Pons (tissue), 1 donor: ENCODE measurements at places on chromosomes 11 and 22.

DNA sequence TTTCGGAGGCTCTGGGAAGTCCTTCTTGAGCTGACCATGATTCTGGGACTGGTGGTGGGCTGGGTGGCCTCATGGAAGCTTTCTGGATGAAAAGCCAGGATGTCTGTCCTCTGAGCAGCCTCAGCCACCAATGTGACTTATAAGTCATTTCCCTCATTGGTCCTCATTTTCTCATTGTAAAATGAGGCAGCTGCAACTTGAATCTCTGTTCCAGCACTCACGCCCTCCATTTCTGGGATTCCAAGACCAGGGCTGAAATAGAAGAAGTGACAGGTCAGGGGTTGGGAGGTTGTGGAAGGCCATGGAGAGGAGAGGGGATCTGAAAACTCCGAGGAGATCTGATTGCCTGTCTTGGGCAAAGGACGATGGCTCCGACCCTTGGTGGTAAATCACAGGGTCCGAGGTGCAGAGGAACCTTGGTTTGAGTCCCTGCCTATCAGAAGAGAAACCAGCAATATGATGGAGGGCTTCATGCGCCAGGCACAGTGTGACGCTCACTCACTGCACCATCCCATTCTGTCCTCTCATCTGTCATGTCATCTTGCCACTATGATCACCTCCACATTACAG lies 38.3 kb downstream of the TSPAN18 start:
- no peak for DNase-seq

GRCh38 chr11:114135737-114136151 lies 76.2 kb downstream of the ZBTB16 start:
- DNase-seq = peak; percentile 42

DNA sequence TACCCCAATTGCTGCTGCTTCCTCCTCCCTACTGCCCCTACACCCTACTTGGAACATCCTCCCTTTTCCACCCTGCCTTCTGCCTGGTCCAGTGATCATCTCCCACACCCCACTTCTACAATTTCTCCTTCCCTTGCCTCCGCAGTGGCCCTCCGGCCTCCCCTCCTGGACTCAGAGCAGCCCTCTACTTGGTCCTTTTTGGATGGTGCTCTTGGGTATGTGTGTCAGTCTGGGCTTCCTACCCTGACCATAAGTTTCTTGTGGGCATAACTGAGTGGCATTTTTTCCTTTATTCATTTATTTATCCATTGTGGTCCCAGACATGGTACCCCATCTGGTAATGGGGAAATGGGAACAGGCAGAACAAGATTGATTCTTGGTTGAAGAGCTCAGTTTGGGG lies 111.4 kb upstream of the NAV2 start:
- DNase-seq = no peak

DNA sequence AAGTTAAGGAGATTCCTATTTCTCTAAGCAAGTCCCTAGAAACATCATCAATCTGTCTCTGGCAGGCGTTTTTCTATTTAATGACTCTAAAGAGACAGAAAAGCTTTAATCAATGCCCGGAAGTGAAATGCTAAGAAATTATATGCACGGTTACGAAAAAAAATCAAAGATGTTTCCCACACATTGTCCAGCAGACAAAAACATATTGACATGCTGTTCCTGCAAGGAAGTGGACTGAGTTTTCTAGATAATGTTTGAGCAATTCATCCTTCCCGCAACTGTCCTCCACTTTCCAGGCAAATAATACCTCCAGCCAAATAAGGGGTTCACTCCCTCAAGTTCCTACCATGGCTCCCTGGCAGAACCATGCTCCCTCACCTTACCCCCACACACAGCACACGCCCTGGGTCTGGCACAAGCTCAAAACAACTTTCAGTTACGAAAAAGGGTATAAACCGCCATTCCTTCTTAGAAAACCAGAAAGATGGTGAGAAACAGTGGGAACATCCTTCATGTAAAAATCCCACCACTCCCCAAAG lies 29.6 kb downstream of the GALNT18 start:
- no peak for DNase-seq

- no peak for DNase-seq
These were observed 27.2 kb upstream of the ADORA2A start for GRCh38 chr22:24400034-24400725.

DNA sequence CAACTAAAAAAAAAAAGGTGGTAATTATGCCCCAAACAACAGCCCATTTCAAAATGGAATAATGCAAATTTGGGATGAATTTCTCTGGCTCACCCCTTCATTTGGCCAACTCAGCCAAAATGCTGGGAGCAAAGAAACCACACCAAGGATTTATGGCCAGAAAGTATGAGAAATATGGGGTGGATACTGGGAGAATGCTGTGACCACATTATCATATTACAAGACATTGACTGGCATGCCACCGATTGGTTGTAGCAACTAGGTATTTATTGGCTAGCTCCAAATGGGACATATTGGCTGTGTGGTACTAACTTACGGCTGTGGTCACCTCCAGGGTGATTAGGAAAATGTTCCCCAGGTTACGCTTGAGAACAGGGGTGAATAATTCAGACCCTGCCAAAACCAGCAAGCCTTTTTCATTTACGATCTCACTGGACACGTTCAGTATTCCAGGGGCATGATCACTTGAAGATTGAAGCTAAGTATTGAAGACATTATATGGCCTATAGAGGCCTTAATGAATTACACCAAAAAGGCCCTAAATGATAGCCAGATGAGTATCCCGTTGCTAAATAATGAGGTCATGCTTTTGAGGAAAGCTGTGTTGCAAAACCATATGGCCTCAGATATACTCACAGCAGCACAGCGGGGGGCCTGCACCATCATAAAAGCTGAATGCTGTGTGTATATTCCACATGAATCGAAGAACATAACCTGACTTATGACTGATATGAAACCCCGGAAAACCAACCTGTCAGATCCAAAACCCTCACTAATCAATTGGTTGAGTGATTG lies 3.8 kb upstream of the FDX1 start:
- DNase-seq = no peak

DNA sequence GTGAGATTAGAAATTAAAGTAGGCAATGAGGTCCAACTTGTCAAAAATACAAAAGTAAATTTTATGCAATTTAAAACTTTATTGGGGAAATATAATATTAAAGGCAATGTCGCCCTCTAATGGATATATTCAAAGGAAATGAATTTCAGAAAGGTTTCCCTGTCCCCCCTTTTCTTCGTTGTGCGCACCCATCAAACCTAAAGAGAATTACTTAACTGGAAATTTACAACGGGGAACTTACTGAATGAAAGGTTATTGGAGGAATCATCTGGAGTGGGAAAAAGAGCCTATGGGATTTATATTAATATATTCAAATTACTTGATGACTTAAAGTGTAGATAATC lies 1.7 kb upstream of the ABTB2 start:
- DNase-seq = no peak
